CD4-positive, alpha-beta T cell treated with Interferon alpha-2 for 1 hour (primary cell): ENCODE measurements at places on chromosomes 13 and 19.

GRCh38 chr13:20411638-20412342, 113.9 kb downstream of the CRYL1 start:
- peak; percentile 51 for DNase-seq

- no peak for DNase-seq
Measured at GRCh38 chr13:102599426-102600012, 2.7 kb downstream of the TPP2 start.

DNA sequence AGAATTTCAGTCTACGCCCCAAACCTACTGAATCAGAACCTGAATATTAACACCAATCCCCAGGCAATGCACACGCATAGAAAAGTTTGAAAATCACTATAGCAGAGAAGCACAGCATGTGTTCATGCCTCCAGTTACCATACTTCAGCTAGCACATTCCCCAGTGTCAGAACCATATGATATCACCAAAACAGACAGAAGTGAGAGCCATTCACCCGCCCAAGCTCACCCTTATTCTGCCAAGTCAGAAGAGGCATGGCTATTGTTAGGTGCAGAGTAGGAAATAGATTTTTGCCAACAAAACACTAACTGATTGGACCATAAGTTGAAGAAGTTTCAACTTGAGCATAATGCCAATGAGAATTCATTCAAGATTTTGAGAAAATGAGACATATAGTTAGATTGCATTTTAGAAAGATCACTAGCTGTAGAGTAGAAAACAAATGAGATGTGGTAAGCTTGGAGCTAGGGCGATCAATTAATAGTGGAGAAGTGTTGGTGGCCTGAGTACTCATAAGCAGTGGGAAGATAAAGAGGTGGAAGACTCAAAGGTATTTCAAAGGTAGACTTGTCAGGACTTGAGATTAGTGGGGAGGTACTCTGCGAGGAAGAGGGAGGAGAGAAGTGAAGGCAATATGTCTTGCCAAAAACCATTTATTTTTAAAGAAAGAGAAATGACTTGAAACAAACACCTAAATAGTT, 492.4 kb downstream of the SUCLA2 start:
- DNase-seq = no peak

DNA sequence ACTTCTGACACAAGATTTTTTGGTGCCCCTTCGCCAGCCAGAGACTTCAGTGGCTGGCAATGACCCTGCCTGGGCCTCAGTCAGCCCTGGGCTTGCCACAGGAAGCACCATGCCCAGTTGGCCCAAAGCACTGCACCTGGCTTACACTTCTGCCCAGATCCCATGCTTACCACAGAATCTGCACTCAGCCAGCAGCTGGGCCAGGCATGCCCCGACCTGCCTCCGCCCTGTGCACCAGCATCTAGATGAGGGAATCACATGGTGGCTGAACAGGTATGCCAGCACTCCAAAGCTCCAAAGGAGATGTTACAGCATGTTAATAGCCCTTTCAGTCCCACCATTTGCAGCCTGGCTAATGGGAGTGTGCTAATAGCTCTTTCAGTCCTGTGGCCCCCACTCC, 690.9 kb downstream of the SLITRK6 start:
- DNase-seq = no peak

GRCh38 chr13:111245576-111246384, 74.7 kb upstream of the TEX29 start:
- no peak for DNase-seq

- DNase-seq = peak; percentile 28
Measured at GRCh38 chr19:33797802-33798671, 1.4 kb downstream of the KCTD15 start.

DNA sequence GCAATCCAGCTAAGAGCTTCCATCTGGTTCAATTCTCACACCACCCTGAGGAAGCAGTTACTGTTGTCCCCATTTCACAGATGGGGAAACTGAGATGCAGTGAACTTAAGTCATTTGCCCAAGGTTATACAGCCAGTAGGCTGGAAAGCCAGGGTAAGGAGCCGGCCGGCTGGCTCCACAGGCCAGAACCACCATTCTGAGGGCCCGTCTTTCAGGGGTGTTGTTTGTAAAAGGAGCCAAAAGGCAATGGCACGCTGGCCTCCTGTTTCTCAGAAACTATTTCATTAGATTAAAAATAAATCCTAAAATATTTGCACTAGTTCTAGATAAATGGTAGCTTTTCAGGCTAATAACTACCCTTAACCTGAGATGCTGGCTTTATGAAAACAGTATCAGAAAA, 114.9 kb downstream of the CRYL1 start:
- no peak for DNase-seq

GRCh38 chr13:89066868-89067466, 1395.8 kb downstream of the SLITRK5 start:
- DNase-seq = peak; percentile 35

DNA sequence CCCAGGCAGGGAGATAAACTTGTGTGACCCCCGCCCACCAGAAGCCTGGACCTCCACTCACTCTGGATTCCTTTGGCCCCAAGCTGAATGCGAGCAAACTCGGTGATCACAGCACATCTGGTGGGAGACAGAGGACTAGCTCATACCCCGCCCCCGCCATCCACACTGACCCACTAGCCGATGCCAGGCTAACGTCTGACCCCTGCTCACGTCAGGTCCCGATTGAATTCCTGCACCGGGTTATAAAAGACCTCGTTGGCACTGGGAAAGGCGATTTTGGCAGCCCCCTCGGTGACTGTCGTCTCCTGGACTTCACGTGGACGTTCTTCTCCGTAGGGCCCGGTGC, 631 bp downstream of the TRMT1 start:
- DNase-seq = no peak

DNA sequence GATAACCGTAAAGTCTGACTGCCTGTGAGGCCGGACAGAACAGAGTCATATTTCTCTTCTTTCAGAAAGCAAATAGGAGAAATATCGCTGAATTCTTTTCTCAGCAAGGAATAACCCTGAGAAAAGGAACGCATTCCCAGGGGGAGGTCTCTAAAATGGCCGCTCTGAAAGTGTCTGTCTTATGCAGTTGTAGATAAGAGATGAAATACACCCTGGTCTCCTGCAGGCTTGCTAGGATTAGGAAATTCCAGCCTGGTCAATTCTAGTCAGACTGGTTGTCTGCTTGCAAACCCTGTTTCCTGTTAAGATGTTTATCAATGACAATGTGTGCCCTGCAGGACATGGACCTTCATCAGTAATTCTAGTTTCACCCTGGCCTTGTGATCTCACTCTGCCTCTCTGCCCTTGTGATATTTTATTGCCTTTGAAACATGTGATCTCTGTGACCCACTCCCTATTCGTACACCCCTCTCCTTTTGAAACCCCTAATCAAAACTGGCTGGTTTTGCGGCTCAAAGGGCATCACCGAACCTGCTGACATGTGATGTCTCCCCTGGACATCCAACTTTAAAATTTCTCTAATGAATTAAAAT, 934.8 kb upstream of the SPRY2 start:
- DNase-seq = no peak

GRCh38 chr19:803099-803561, 5.9 kb downstream of the PTBP1 start:
- no peak for DNase-seq

- no peak for DNase-seq
Measured at GRCh38 chr13:97834250-97834649, 119.2 kb upstream of the IPO5 start.
